ENCODE measurements at places on chromosomes 7 and 10.

DNA sequence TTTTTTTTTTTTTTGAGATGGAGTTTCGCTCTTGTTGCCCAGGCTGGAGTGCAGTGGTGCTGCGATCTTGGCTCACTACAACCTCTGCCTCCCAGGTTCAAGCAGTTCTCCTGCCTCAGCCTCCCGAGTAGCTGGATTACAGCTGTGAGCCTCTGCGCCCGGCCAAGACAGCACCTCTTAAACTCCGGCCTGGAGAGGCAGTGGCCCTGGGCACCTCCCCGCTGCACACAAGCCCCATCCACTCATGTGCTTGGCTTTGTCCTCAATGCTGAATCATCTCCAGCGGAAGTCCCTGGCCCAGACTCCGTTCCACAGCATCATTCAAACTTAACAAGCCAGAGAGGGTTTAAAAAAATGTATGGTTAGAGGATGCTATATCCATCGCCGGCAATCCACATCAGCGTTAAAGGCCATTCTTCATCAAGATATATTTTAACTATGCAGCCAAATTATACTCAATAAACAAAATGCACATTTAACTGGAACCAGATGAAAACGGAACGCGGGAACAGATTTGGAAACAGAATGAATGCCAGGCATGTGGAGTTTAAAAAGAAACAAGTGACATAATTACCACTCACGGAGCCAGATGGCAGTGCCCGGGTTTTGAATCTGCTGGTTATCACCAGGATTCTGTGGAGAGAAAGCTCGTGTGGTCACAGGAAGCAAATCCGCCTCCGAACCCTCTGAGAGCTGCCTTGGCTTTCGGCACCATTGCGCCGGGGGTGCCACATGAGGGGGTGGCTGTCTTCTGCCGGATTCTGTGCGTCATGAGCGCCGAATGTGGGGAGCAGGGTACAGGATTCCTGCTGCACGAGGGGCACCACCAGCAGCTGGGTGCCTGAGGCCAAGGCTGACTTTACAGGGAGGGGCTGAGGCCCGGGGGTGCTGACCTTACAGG, 45.6 kb upstream of the CFAP46 start:
- peak; percentile 35 for DNase-seq

- DNase-seq, result no peak
Measured at GRCh38 chr10:58400609-58401008, 15.4 kb downstream of the TFAM start.

GRCh38 chr7:5554287-5554610, 130.6 kb upstream of the TNRC18 start:
- DNase-seq, result no peak

GRCh38 chr7:37391791-37392672, 56.6 kb downstream of the ELMO1 start:
- peak; percentile 58 for DNase-seq

DNA sequence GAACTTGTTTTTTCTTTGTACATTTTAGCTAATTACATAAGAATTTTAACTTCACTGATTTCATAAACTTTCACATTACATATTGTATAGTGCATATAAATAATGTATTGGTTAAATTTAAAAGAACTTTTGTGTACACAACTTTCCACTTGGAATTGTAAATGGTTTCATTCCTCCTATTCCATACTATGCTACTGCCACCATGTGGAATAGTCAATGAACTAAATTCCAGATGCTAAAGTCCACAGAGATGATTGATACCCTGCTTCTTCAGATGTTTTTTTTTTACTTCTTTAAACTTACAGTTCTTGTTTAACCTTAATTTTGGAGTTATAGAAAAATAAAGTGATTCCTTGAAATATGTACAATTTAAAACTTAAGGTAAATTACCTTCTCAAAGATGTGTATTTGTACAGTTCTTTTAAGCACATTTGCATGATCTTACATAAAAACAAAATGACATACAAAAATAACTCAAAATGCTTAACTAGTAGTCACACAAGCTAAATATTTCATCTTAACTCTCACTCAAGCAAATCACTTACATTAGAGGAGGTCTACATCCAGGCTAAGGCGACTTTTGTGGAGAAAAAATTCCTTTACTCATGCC, 247.6 kb upstream of the HGF start:
- peak; percentile 10 for DNase-seq

DNA sequence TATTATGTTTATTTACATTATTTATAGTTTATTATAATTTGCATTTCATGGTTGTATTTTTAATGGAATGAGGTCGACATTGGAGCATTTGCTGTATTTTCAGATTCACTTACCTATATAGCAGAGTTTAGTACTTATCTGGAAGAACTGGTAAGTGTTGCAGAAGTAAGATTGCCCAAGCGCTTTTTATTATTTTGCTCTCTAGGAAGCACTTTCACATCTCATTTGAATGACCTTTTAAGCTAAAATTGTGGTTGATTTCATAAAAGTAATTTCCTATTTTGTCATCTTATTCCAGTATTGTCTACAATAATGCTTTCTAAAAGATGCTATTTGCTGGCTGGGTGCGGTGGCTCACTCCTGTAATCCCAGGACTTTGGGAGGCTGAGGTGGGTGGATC, 28.6 kb downstream of the SEC61A2 start:
- DNase-seq, result peak; percentile 76

DNA sequence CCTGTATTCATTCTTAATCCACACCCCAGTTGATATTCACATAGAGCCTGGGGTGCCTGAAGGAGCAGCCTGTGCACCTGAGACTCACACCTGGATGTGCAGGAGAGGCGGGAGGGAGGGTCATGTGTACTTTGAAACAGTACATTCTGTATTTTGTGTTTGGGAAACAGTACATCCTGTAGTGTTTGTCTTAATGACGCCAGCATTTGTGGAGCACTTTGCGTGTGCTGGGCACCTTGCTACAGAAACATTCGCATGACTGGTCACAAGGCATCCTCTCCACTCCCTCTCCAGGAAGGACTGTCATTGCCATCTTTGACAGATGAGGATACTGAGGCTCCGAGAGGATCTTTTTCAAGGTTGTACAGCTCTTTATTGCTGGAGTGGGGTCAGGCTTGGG, 132.1 kb downstream of the TACC2 start:
- no peak for DNase-seq
